Karpas-422 (cell line): ENCODE measurements at places on chromosomes 4 and X. TPM values are rescaled to one million over a fixed set of nuclear protein-coding genes. Genes with fewer than 3 reads are reported as not detected.

The TNIP3 gene
- not detected in 2 replicates for total RNA-seq

The EDA gene
- total RNA-seq, result not detected in 2 replicates

The TIMM17B gene
- total RNA-seq, result 84.5 and 108 TPM in 2 replicates

The FGA gene
- not detected in 2 replicates for total RNA-seq

The CRMP1 gene
- 0.40 and 0.48 TPM in 2 replicates for total RNA-seq

The CPE gene
- not detected in 2 replicates for total RNA-seq

The P2RY4 gene
- total RNA-seq, result not detected in 2 replicates

The RTL3 gene
- not detected in 2 replicates for total RNA-seq

- no peak for DNase-seq
These were observed 8.6 kb upstream of the VCX2 start for GRCh38 chrX:8179656-8180055.

- DNase-seq, result no peak
These were observed 323.3 kb downstream of the ASMT start for GRCh38 chrX:1938190-1938589.

DNA sequence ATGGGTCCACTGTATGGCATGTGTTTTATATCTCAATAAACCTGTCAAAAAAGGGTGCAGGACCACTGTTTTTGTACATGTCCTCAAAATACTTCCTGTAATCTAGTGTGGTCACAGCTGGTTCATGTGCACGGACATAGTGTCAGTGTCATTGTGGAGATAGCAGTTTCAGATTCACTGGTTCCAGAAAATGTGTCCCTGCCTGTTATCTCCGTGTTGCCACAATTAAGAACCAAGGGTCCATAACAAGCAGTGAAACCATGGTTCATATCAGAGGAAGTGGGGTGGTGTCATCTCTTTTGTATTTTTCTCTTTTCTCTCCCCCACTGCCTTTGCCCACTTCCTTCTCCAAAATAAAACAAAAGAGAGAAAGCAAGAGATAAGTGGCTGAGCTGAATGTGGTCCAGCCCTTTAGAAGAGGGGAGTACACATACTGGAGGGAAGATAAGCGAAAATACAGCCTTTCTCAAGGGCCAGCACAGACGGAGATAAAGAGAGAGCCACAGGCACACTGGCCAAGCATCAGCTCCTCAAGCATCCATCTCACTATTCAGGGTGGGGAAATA lies 51.2 kb downstream of the TBL1X start:
- no peak for DNase-seq

DNA sequence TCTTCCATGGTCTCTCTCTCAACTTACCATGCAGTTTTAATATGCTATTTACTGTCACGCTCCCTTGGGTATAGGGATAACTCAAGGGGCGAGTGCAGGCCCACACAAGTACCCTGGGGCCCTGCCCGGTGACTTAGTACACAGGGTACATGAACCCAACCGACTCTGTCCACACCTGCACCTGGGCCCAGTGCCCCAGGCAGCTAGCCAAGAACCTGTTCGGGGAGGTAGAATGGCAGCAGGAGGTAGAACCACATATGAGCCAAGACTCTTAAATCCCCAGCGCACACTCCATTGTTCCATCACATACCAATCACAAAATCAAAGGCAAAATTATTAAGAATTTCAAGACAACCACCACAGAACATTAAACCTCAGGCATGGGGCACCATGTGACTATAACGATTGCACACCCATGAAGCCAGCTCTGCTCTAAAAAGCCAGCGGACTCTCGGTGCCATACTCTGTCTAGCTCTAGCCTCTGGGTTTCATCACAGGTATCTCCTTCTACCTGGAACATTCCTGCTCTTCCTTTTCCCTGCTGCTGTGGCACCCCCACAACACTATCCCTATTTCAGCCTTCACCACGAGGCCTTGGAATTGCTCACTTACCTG lies 14.6 kb downstream of the PHF8 start:
- no peak for DNase-seq

DNA sequence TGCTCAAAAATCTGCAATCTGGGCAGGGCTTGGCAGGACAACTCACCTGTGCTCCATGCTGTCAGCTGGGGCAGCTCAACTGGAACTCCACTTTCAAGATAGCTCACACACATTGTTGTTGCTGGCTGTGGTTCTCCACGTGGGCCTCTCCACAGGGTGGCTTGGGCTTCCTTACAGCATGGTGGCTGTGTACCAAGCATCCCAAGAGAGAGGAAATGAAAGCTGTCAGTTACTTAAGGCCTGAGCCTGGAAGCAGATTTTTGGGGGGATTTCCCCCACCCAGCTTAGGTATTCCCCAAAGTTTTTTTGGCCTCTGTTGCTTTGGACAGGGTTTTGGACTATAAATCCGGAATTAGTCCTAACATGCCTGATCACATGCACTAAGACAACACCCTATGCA lies 81.0 kb downstream of the BCOR start:
- no peak for DNase-seq

DNA sequence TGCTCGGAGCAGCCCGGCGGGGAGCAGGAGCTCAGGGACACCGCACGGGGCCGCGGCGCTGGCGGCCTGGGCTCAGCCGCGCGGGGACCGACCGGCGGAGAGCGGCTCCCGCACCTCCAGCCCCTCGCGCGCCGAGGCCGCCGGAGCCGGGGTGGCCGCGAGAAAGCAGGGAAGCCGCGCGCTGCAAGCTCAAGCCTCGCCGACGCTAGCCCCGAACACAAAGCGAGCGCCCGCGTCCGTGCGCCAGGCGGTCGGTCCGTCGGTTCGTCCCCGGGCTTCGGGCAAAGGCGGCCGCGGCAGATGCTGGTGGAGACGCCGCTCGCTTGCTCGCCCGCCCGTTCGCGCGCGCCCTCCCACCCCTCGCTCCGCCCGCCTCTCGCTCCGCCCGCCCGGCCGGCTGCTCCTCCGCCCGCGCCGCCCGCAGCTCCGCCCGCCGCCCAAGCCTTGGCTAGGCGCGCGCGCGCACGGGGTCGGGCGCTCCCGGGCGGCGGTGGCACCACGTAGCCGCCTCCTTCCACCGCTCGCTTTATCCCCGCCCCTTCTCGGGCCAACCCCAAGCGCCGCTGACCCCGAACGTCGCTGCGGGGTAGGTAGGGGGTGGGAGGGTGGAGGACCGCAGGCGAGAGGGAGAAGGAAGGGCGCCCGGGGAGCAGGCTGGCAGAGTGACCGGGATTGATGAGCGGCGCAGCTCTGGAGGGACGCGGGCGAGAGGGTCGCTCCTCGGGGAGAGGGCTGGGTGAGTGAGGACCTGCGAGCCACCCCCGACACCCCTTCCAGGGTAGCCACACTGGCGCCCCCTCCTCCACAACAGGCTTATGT lies at the start of gene TSPAN5:
Gene TSPAN5 (minus strand): TSS at position 325 of the 819 bp plus-strand sequence.
- DNase-seq, result peak; percentile 83

DNA sequence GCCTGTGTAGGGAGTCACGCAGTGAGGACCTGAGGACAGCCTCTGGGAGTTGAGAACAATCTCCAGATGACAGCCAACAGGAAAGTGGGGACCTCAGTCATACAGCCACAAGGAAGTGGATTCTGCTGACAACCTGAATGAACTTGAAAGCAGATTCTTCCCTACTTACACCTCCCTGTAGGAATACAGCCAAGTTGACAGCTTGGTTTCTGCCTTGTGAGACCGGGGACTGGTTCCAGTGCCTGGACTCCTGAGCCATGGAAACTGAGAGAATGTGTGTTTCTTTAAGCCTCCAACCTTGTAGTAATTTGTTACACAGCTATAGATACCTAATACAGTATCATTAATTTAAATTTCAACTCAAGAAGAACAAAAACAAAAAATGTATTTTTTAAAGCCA lies 107.5 kb downstream of the CNKSR2 start:
- DNase-seq, result no peak
